ENCODE measurements at places on chromosomes 3 and 15.
A peak's percentile ranks its signal among the peaks of the same experiment; 100 is the strongest.

DNA sequence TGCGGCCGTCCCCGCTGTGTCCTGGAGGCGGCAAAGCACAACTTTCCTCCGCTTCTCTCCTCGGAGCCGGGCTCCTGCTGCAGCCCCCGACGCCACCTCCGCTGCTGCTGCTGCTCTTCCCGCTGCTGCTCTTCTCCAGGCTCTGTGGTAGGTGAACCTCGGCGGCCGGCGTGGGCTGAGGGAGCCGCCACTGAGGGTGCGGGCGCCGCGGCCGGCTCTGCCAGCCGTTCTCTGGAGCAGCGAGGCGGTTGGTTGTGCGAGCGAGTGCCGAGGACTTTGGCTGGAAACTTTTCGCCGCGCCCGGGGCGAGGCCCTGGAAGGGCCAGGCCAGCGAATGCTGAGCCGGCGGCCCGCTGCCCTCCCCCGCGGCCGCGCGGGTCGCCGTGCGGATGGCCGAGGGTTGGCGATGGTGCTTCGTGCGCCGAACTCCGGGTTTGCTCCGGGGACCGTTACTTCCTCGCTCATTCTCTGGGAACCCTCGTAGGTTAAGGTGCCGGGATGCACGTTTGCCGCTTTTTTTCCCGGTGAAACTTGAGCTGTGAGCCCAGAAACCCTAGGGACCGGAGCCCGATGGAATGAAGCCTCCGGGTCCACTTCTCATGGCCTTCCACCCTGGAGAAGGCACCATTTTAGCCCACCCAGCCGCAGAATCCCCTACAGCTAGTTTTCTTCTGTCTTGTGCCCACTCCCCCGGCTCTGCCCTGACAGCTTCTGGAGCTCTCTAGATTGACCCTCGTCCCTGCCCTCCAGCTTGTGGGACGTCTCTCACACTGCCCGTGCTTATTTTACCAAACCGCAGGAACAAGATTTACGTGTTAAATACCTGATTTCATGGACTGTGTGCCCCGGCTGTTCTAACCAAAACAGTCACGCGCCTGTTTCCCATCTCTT, 660 bp downstream of the NECTIN3 start:
- DNase-seq, result no peak

- DNase-seq, result no peak
Observed at GRCh38 chr3:184795522-184796190, 16.3 kb upstream of the VPS8 start.

- DNase-seq, result no peak
Observed at GRCh38 chr3:119604878-119605277, 7.2 kb downstream of the PLA1A start.

- no peak for DNase-seq
Observed at GRCh38 chr3:112101916-112102315, 15.7 kb downstream of the C3orf52 start.

DNA sequence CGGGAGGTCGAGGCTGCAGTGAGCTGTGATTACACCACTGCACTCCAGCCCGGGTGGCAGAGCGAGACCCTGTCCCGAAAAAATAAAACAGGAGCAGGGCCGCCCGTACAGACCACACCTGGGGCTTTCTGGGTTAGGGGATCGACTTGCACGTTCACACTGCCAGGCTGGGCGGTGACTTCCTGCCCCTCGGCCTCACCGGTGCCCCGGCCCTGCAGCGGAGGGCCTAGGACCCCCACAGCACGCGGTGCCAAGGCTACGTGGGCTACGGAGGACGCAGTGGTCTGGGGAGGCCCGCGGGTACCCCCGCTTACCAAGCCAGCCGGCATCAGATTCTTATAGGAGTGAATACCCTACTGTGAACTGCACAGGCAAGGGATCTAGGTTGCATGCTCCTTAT, 11.6 kb upstream of the TTC14 start:
- no peak for DNase-seq

- DNase-seq, result no peak
Observed at GRCh38 chr3:131849616-131850015, 185.2 kb downstream of the CPNE4 start.

GRCh38 chr3:113151461-113152031, 59.8 kb upstream of the BOC start:
- no peak for DNase-seq

GRCh38 chr3:97388774-97389173, 375.8 kb upstream of the ARL6 start:
- no peak for DNase-seq

DNA sequence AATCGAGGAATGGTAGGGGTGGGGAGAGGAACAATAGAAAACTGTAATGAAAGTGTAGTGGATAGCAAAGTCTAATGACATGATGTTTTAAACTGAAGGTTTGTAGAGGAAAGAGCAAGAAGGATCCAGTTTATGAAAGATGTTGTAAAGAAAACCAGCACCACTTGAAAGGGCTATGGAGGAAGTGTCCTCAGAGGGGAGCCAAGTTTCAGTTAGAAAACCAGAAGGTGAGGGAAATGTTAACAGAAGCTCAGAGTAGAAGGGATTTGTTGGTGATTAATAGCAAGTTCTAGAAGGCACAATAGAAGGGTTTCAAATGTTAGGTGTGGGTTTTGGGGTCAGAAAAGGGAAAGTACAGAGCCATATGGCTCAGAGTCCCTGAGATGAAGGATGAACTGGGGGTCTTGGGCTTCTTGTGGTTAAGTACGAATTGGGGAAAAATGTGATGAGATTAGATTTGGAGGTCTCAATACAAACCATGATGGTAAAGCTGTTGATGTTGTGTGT, 33.8 kb upstream of the LRRC58 start:
- DNase-seq, result no peak

DNA sequence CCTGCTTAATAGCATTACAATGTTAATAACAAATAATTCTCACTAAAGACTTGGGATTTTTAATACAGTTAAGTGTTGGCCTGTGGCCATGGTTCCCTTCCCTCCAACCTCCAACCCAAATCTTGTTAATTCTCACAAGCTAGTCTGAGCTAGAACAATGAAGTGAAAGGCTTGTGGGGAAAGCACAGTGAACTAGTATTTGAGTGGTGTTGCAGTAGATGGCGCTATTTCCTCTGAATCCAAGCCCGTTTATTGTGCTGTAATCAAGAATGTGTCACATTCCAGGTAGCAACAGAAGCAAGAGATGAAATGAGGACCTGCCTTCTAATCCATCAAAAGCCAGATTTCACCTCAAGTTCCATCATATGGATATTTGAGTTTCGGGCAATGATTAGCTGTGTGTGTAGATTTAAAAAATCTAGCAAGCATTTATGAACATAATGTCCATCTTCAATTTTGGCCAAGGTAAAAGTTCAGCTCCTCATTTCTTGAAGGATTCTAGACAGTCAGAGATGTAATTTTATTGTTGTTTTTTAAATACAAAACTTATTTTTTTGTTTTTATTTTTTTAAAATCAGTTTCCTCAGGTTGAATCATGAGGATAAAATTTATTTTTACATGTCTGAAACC, 160.7 kb downstream of the SQOR start:
- no peak for DNase-seq

DNA sequence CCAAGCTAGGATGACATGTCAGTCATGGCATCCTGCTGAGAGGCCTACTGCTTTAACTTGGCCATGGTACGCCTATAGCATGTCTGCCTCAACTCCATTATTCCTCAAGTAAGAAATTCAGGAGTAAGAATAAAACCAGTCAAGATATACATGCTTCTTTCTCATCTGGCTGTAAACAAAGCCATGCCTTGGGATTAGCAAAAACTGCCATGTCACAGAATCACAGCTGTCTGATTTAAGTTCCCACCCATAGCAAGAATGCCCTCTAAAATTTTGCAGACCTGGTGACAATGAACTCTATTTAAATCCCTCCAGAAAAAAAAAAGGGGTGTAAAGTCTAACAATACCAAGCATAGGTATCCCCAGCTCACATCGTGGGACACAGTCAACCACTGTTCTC, 55.6 kb upstream of the ACAN start:
- no peak for DNase-seq

- no peak for DNase-seq
Observed at GRCh38 chr15:29849716-29850115, 27.4 kb upstream of the TJP1 start.

DNA sequence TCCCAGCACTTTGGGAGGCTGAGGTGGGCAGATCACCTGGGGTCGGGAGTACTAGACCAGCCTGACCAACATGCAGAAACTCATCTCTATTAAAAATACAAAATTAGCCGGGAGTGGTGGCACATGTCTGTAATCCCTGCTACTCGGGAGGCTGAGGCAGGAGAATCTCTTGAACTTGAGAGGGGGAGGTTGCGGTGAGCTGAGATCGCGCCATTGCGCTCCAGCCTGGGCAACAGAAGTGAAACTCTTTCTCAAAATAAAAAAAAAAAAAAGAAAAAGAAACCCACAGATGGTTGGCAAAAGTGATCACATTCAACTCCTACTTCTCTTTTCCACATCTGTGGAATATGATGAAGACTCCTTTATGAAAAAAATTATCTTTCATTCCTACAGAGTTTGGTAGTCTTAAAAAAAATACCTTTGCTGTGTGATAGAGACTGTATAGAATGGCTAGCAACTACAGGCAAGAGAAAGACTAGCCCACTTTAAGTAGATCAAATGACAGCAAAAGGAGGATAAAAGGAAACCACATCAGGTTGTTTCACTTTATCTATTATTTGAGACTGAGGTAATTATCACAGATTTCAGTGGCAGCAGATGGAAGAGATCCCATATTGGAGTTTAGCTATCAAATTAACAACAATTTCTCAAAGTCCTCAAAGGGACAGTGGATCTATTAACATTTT, 172.9 kb upstream of the TSPAN3 start:
- no peak for DNase-seq

DNA sequence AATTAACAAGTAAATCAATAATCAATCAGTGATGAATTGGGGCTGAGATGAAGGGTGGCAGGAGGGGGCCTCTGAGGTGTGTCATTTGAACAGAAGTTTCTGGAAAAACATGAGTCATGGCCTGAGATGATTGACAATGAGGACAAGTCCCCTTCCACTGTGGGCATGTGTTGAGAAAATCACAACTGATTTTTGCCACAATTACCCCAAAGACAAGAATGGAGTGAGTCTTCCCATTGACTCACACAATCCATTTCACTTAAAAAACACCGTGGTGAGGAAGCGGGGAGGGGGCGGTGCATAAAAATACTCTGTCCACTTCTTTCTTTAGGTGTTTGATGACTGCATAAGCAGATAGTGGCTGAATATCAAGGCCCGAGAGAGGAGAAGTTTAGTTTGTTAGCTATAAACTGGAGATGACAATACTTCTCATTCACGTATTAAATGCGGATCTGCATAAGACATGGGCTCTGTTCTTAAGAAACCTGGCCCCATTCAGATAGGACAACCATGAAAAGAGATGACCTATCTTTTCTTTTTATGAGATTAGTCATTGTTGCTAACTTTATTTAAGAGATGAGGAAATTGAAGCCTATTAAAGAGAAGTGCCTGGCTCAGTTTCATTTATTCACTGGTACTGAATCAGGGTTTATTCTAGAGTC, 34.7 kb downstream of the SHC4 start:
- DNase-seq, result no peak

DNA sequence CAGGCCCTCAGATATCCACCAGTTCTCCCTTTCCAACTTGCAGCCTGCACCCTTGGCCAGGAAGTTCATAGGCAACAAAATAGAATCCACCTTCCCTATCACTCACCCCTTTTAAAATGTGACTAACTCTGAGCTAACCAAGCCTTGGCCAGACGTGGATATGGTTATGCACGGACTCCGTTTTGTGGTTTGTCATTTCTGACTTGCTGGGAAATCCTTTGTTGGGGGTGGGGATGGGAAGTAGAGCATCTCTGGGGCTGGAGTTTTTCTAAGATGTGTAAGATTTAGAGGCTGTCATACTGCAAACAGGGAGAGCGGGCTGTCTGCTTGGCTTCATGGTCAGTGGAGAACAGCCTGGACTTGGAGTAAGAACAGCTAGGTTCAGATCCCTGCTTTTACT, 62.6 kb downstream of the SMAD3 start:
- DNase-seq, result no peak

DNA sequence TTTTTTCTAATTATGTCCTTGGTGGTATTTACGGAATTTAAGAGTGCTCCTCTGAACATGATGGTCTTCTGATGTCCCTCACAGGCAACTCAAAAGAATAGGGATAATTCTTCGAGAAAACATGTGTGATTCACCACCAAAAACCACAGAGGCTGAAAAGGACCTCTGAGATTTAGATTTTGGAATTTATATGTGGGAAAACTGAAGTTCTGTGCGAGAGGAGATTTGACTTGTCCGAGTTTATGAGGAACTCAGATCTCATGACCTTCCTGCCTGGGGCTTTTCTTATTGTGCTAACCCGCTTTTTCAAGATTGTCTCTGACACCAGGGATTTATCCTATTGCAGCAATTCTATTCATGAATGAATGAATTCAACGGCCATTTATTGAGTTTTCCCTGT, 142.4 kb downstream of the FAM43A start:
- DNase-seq, result no peak

GRCh38 chr3:167728632-167729323, 5.9 kb downstream of the PDCD10 start:
- no peak for DNase-seq

GRCh38 chr3:128229106-128229857, 76.0 kb downstream of the EEFSEC start:
- no peak for DNase-seq

GRCh38 chr15:34327906-34328305, 9.7 kb downstream of the SLC12A6 start:
- DNase-seq, result no peak

DNA sequence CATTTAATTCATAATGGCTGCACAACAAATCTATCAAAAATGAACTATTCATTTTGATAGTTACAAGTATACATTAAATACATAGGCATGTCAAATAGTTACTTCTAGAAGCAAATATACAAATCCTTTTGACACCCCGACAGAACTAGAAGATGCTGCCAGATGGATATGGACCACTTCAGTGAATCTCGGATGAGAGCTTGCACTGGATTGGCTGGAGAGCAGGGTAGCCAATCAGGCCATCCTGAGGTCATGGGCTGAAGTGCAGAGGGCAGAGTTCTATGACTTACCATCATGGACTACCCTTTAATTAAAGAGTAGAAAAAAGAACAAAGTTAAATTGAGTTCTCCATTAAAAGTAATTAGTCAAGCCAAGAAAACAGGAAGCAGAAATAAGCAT, 8.3 kb downstream of the CCNL1 start:
- no peak for DNase-seq

DNA sequence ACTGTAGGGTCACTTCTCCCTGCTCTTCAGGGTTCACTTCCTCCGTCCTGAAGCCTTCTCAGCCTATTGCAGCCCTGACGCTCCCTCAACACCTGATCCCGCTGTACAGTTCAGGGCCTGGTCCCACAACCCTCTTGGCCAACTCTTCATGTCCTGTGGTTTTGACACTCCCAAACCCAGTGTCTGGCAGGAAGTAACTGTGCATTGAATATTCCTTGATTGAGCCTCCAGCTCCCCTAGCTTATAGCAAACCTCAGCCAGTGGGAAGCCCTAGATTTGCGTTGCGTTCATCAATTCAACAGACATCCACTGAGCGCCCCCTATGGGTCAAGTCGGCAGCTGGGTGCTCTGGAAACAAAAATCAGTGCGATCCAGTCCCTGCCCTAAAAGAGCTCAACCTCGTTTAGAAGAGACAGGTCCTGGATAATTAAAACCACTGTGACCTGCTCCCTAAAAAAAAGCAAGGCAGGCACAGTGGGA, 13.5 kb downstream of the UBAP1L start:
- peak; percentile 12 for DNase-seq

Measured in activated naive CD4-positive, alpha-beta T cell (primary cell).